ENCODE measurements at places on chromosomes 5 and 9.

DNA sequence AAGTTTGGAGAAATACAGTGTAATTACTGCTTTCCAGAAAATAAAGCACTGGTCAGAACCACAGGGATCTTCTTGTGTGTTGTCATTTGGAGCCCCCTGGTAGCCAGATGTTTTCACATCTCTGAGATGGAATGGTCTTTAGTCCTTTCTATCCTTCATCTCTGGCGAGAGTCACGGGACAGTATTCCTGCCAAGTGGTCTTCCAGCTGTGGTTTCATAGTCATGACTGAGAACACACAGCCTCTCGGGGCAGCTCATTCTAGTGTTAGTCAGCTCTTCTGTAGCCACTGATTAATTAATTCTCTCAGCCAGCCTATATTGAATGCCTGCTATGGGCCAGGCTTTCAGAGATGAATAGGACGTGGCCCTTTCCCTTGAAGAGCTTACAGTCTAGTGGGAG is 34.1 kb downstream of the HMGXB3 start:
- DNase-seq: no peak

- DNase-seq: no peak
Measured at GRCh38 chr9:104775976-104776375, 12.0 kb downstream of the NIPSNAP3B start.

DNA sequence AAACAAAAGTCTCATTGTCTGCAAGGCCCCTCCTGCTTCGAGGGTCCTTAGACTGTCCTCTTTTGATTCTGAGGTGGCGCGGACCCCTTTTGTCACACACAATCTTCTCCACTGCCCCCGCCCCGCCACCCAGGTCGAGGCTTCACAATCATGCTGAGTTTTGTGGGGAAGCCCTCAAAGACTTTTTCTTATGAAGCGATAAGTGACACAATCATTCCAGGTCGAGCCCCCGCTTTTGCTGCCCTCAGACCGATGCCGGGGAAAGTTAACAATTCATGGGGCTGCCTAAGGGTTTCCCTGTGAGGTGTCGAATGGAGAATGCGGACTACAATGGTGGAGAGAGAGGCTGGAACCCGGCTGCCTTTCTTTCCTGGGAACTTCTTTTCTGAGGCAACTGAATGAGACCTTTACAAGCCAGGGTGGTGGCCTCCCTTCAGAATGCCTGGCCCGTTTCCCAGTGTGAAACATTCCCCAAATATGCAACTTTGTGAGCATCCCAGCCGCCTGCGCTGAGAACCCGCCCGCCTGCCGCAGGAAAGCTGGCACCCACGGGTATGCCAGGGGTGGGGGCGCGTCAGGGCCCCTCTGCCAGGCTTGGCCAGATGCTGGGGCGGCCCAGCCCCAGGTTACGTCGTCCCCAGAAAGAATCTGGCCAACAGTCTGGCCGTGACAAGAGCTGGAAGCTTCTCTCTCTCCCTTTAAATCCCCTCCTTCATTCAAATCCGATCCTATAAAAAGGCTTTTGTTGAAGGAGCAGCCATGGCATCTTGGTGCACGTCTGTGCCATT is 71.9 kb downstream of the MAP1B start:
- DNase-seq: no peak

- no peak for DNase-seq
Measured at GRCh38 chr5:16095612-16096011, 84.0 kb downstream of the MARCHF11 start.

DNA sequence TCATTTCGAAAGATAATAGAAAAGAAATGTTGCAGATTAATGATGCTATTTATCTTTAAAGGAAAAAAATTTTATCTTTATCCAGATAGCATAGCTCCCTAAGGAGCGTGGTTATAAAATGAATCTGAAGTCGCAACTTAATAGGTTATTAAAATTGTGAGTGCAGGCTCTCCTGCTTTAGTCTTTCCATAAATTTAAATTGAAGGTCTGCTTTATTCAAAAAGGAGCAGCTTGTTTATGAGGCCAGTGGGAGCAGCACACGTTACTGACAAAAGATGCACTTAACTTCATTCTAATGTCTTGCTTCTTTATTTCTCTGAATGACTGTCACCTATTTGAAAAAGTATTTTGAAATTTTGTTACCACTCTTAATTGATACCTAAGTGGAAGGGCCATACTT is 95.0 kb downstream of the ZCCHC7 start:
- DNase-seq: no peak

DNA sequence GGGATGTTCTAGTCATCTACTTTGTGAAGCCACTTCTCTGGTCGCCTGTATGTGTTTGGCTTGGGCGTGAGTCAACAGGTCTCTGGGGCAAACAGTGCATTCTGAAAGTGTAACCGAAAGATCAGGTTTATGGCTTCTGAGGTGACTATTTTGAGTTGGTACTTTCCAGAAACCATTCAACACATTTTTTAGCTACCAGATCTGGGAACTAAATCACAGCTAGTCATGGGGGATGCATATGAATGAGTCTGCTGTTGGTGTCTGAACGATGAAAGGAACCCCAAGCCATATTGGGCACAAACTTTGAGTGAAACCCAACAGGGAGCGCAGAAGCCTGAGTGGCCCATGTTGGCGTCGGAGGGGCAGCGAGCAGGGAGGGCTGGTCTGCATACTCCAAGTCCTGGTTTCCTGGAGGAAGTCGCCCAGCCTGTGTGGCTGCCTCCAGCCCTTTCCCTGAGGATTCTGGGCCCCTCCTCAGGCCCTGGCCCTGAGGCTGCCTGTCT is 35.3 kb downstream of the UBE2QL1 start:
- DNase-seq: no peak

DNA sequence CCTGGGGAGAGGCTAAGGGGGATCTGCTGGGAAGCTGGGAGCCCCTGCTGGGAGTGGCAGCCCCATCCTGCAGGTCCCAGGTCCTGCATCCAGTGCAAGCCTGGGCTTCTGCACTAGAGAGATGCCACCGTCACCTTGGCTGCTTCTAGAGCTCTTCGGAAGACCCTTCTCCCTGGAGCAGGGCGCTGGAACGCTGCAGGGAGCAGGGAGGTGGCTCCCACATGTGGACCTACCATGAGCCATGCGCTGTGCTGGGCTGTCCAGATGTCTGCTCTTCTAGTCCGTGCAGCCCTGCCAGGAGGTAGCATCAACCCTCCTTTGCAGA is 90.9 kb upstream of the PHYKPL start:
- DNase-seq: no peak

Measured in CD4-positive, alpha-beta T cell treated with Interleukin-4 for 1 hour (primary cell).